Dermis microvascular lymphatic vessel endothelial cell (primary cell): ENCODE measurements at places on chromosomes 5 and 9. TPM values are rescaled to one million over a fixed set of nuclear protein-coding genes. Genes with fewer than 3 reads are reported as not detected.

DNA sequence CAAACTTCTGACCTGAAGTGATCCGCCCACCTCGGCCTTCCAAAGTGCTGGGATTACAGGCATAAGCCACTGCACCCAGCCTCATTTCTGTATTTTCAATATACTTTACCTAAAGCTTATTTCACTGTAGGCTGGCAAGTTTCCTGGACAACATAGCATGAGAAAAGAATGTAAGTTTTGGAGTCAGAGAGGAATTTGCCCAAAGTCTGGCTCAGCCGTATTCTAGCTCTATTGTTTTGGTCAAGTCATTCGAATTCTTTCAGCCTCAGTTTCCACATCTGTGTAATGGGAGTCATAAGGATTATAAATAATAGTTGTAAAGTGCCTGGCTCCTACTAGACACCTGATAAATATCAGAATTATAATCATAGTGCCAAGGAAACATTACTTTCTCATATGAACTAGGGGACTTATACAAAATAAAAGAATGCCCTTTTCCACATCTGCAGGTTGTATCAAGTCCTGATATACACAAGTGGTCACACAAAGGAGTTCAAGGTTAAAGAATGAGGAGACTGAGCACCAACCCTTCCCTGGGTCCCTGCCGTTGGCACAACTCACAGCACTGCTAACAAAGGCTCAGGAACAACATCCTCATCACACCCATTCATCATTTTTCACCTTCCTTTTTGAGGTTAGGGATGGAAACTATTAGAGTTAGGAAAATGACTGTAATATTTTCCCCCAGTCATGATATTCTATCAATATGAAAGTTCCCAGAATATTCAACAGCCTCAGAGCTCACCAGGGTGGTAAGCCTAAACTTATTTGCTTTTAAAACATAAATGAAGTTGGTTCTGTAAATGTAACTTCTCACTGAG is 34.6 kb upstream of the RAI14 start:
- peak; percentile 87 for DNase-seq

DNA sequence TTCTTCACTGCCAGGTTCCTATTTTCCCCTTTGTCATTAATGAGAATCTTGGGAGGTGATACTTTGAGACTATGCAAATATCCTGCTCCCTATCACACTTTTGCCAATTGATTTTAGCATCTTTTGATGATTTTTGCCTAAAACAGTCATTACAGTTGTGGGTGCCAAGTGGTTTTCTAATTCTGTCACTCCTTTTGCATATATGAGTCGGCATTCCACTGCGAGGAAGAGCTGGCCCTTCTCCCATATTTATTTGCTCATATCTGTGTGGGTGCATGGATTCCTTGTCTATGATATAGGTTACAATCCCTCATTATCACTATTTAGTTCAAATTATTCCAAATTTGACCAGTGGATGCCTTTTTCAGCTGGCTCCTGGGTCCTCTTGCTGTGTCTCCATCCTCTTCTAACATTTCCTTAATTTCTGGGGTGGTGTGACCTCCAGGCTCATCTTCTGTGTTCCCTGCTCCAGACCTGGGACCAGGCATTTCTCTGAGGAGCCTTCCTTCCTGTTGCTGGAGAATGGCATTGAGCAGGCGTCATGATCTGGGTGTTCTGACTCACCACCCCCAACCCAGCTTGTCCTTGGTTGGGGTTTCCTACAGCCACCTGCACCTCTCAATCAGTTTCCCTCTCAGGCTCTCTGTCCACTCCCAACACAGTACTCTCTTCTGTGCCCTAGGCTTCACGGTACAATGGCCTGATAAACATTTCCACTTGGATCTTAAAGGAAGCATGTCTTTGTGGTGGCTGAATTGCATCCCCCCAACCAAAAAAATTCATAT is 106.7 kb downstream of the NXNL2 start:
- no peak for DNase-seq

GRCh38 chr9:6930827-6931226 is 173.1 kb downstream of the KDM4C start:
- DNase-seq = no peak

DNA sequence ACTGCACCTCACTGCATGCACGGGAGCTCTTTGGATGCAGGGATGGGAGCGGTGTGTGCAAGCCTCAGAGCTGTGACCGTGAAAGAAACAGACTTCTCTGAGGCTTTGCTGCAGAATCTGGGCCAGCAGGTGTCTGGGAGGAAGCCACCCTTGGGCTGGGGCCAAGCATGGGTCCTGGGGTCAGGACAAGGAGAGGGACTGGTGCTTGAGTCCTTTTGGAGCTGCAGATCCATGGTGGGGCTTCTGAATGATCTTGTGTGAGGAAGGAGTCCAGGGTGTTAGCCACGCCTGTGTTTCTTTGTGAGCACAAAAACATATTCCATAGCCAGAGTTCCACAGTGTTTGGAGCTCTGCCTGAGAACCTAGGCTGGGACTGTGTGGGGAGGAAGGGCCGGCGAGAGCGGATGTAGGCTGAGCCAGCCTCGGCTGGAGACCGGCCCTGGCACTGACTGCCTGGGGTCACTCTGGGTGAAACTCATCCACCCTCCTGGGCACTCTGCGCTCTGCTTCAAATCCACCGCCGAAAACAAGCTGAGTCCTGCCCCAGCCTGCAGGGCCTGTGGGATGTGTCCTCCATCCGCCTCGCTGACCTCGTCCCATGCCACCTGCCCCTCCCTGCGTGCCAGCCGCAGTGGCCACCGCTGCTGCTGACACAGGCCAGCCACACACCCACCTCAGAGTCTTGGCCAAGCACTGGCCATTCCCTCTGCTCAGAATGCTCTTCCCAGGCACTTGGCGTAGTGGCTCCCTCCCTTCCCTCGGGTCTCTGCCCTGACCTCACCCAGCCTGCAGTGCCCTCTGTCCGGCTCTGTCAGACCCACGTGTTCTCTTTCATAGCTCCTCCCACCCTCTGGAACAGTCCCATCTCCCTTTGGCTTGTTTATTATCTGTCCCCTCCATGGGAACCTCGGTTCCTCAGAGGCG is 26.7 kb downstream of the ERGIC1 start:
- DNase-seq = peak; percentile 90

Gene IL13
- total RNA-seq = not detected in 2 replicates

Gene FBN2
- 0.13 and 0.38 TPM in 2 replicates for total RNA-seq

Gene IL11RA
- total RNA-seq = 3.5 and 4.9 TPM in 2 replicates

DNA sequence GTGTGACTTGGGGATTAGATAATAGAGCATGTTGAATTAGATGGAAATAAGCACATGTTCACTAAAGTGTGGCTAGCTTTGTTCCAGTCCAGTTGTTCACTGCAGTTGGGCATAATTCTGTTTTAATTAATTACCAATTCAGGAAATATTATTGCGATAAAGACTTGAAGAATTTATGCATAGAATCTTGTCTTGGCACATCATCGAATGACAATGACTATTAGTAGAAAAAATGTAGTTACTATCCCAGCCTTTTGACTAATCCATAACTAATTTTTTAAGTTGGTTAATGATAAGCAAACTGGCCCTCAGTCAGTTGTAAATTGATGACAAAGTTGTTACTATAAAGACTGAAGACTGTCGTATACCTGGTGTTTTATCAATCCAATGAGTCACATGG is 10.5 kb downstream of the LNPEP start:
- DNase-seq = no peak

DNA sequence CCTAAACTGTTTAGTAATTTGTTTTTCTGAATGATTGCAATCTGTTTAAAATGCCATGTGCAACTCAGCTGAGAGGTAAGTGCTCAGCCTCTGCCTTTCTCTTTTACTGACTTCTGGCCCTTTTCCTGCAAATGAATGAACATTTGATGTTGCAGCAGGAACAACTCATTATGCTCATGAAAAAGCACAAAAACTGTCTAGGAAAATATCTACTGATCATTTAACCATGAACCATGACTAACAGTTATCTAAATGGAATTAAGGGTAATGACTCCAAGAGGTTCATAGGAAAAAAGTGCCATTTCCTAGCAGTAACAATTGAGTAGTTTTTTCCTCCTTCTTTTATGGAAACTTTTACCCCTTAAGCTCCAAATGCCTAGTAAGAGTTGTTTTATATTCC is 70.6 kb upstream of the ANKH start:
- no peak for DNase-seq

- no peak for DNase-seq
Observed at GRCh38 chr5:124515497-124516245, 230.8 kb downstream of the ZNF608 start.

- no peak for DNase-seq
Observed at GRCh38 chr5:9947225-9947714, 302.4 kb downstream of the ATPSCKMT start.

Gene INSL4
- not detected in 2 replicates for total RNA-seq

- DNase-seq = no peak
Observed at GRCh38 chr9:133986774-133987445, 5.2 kb downstream of the VAV2 start.

GRCh38 chr5:171422902-171423663 is 3.6 kb downstream of the FGF18 start:
- no peak for DNase-seq

Gene MSMP
- 142 and 187 TPM in 2 replicates for total RNA-seq

- no peak for DNase-seq
Observed at GRCh38 chr5:31853398-31854135, 214.6 kb downstream of the PDZD2 start.

Gene F12
- total RNA-seq = 0.51 and 0.89 TPM in 2 replicates

DNA sequence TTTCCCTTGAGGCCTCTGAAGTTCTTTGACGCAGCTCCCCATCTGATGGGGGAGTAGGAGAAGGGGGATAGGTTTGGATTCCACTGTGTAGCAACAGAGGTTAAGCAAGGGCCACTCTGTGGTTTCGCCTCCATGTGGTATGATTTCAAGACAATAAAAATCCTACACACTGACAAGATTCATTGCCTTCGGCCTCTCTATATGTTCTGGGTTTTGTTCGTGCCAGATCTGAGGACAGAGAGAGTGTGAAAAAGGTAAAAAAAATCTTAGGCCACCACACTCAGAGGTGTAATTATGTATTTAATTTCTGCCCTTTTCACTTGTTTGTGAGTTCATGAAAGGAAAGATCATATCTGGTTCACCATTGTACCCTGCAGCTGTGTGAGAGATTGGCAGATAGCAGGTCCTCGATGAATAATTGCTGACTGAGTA is 715.2 kb upstream of the ZNF608 start:
- DNase-seq = no peak

DNA sequence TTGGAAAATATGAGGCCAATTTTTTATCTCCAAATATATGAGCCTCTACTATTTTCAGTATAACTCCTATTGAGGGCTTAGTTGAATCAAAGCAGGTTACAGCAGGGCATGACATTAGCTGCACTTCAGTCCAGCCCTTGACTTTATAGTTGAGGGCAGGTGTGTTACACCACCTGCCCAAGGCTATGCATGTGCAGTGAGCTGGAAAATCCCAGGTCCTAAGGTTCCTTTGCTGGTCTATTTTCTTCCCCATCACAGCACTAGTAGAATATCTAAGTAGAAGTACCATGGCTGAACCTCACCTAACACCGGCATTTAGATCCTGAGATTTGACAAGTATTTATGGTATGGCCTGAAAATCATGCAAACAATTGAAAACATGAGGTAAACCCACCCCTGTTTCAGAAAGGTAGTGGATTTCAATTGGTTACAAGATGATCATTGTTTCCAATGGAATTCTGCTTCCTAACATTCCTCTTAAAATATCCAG is 201.1 kb downstream of the SEMA5A start:
- no peak for DNase-seq

Gene MGAT4B
- 110 and 192 TPM in 2 replicates for total RNA-seq

DNA sequence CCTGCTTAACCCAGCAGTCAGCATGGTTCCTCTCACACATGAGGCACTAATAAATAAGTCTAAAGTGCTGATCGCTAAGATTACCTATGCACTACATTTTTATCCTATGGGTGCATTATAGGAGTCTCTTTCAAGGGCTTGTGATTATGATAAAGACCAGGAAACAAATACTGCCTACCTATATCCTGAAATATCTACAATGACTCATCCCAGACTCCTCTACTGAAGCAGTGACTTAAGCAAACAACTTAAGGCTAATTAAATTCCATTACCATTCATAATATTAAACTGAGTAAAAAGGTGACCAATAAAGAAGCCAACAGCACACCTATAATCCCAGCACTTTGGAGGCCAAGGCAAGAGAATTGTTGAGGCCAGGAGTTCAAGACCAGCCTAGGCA is 338.4 kb downstream of the DNAH5 start:
- no peak for DNase-seq

Gene TGFBR1
- 11.3 and 14.0 TPM in 2 replicates for total RNA-seq

Gene ORM2
- total RNA-seq = not detected in 2 replicates

GRCh38 chr5:155898284-155898683 is 428.7 kb upstream of the SGCD start:
- DNase-seq = no peak

GRCh38 chr5:41277476-41278245 is 64.3 kb upstream of the C6 start:
- no peak for DNase-seq

DNA sequence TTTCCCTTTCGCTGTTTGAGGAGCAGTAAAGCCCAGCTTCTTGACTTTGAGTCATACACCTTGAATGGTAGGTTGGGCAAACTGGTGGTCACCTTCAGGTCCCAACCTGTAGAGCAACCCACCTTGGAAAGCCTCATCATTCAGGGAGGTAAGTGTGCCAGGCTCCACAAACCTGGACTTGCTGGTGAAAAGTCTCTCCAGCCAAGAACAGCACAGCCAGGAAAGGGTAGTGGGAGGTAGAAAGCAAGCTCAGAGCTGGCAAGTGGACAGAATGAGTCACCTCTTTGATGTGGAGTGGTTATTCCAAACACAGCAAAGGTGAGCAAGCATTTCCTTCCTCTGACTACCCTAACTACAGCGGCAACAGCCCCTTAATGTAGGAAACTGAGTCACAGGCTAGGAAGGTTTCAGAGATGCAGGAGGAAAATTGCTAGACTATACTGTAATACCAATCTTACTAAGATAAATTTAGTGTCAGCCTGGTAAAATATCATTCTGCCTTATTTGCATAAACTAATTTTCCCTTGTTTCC is 117.5 kb upstream of the MTAP start:
- peak; percentile 90 for DNase-seq

Gene FOXD4L4
- 0.13 TPM in 1 of 2 replicates, not detected in the other for total RNA-seq

GRCh38 chr9:81002242-81002641 is 687.1 kb downstream of the TLE1 start:
- no peak for DNase-seq

DNA sequence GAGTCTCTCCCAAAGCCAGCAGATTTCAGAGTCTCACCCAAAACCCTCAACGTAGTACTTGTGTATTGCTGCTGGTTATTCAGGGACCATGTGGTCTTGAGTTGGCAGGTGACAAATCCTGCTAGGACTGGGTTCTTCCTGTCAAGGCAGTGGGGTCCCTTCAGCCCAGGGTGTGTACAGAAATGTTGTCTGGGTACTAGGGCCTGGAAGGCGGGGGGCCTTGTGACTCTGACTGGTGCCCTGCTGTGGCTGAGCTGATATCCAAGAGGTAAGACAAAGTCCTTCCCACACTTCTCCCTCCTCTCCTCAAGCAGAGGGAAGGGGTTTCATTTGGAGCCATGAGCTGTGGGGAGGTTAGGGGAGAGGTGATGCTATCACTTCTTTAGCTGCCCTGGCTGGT is 58.8 kb downstream of the GABRA6 start:
- DNase-seq = no peak
